ENCODE measurements at places on chromosomes 7 and 10. TPM values are rescaled to one million over a fixed set of nuclear protein-coding genes. Genes with fewer than 3 reads are reported as not detected.

The SFRP4 gene
- not detected for polyA plus RNA-seq

The PURB gene
- 4.1 TPM for polyA plus RNA-seq

DNA sequence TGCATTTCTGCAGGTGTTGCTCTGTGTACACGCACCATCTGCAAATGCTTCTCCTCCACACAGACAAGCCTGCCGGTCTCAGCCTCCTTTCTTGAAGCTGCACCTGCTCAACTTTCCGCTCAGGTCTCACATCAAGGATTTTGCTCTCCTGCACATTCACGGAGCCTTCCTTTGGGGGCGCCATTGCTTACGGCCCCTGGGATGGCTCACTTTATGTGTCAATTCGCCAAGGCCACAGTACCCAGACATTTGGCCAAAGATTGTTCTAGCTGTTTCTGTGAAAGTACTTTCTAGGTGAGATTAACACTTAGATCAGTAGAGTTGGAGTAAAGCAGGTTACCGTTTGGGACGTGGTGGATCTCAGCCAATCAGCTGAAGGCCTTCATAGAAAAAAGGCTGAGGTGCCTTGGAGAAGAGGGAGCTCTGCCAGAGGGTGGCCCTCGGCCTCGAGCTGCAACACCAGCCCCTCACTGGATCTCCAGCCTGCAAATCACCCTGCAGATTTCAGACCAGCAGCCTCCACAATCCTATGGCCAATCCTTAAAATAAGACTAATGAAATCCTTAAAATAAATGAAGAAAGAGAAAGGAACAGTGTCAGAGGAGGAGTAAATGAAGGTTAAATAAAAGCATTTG lies 39.9 kb upstream of the PPP2R2D start:
- H3K27me3 ChIP-seq, result no peaks in the 10 kb centered on the region
- no peak overlapping the region for H3K27ac ChIP-seq
- H3K4me1 ChIP-seq, result no peaks in the 10 kb centered on the region
- no peak for DNase-seq
- H3K36me3 ChIP-seq, result no peaks in the 10 kb centered on the region
- no peak overlapping the region for H3K4me3 ChIP-seq

- H3K27me3 ChIP-seq, result no peaks in the 10 kb centered on the region
- H3K36me3 ChIP-seq, result no peaks in the 10 kb centered on the region
- H3K27ac ChIP-seq, result 0 out of 2 replicates have a peak overlapping the region, but pooled peaks have one; percentile 18
- no peak overlapping the region for H3K4me3 ChIP-seq
- peak; percentile 47 for DNase-seq
- peaks cover 13% of the 10 kb centered on the region for H3K4me1 ChIP-seq
Observed at GRCh38 chr10:50593523-50594376, 30.0 kb downstream of the SGMS1 start.

DNA sequence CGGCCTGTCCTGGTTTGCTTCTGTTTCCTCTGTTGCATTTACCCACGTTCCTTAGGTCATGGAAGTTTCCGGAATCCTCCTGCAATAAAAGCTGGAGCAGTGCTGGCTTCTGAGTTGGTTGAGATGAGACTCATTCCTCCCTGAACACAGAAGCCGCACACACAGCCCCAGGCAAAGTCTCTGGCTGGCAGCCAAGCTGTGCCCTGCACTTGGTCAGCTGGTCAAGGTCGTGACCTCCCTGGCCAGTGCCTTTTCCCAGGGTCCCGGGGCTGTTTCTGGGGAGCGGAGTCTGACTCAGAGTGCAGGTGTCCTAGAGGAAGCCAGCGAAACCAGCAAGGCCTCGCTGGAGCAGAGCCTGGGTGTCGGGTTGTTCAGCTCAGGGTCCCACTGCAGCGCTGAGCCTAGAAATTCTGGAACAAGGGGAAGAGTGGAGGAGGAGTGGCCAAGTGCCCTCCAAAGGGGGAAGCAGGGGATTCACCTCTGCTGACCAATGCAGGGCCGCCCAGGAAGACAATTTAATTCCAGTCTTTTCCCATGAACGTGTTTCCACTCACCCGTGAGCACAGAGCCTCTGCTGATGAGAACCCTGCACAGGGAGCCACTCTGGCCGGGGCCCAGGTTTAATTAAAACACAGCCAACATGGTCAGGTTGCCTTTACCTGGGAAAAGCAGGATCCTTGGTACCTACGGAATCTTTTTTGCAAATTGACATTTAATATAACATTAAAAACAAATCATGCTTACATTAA lies 245.5 kb upstream of the PPP2R2D start:
- peaks cover 17% of the 10 kb centered on the region for H3K4me1 ChIP-seq
- H3K4me3 ChIP-seq, result no peak overlapping the region
- no peak overlapping the region for H3K27ac ChIP-seq
- DNase-seq, result peak; percentile 75

DNA sequence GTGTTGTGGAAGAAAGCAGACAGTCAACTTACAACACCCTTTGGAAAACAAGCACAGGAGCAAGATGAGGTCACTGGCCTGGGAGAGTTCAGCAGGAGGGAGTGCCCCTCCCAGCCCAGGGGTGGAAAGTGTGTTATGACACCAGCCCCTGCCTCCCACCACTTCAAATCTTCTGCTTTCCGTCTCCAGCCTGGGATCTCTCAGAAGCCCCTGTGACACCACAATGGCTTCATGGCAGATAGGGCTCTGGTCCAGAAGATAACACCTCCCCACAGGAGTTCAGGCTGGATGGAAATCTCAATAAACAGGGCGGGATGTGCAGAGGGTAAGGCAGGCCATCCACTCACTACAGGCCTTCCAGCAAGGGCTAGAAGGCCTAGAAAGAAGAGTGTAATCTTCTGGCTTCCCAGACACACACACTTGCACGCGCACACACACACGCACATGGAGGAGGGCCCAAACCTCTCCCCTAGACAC lies 48.7 kb upstream of the ZMIZ1 start:
- no peak overlapping the region for H3K4me3 ChIP-seq
- no peaks in the 10 kb centered on the region for H3K36me3 ChIP-seq
- DNase-seq, result no peak
- H3K4me1 ChIP-seq, result no peaks in the 10 kb centered on the region

DNA sequence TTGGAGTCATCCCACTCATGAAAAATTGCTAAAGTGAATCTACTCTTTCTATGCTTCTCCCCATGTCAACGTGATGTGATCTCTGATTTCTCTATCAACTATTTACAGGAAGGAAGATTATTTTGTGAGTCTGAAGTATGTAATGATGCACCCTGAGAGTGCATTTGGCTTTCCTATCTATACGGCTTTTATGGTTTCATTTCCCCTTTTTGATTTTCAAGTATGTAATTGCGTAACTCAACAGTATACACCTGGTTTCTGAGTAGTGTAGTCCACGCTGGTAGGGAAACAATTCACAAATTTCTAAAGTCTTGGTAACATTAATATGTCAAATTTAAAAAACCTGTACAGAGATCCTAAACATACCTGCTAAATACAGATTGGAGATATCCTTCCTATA lies 194.7 kb upstream of the SEMA3A start:
- no peaks in the 10 kb centered on the region for H3K4me1 ChIP-seq
- no peaks in the 10 kb centered on the region for H3K36me3 ChIP-seq
- H3K4me3 ChIP-seq, result no peak overlapping the region

DNA sequence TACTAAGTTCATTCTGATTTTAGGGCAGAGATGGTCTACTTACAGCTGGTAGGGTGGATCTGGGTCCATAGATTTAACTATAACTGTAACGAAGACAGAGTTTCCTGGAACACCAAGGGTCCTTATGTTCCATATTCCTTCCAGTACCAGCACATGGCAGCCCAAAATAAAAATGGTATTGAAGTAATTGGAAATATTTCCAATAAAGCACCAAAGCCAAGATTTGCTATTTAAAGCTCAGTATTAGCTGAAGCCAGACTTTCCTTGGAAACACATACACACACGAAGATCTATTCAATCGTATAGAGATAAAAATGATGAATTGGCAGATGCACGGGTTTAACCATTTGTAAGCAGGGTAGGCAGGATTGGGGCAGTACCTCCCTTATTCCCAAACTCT lies 289.1 kb upstream of the SORCS1 start:
- no peak for DNase-seq
- no peaks in the 10 kb centered on the region for H3K4me1 ChIP-seq
- H3K27ac ChIP-seq, result no peak overlapping the region
- no peaks in the 10 kb centered on the region for H3K27me3 ChIP-seq
- no peaks in the 10 kb centered on the region for H3K36me3 ChIP-seq

DNA sequence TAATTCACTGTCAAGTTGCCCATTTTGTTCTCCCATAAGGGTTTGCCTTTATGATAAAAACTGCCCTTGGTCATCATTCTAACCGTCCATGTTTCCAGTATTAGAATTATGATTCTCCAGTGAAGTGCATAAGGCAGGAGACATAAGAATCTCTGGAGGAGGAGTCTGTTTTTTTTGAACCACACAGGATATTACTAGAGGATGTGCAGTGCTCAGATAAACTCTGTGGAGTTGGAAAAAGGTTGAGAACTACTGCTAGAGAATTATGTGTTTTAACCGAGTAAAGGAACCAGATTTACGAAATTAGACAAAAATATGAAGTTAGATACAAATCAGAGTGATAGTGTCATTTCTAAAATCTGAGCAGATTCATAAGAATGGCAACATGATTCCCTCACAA lies 40.5 kb downstream of the MDFIC start:
- DNase-seq, result no peak
- peaks cover 5% of the 10 kb centered on the region for H3K27me3 ChIP-seq
- no peak overlapping the region for H3K4me3 ChIP-seq
- no peaks in the 10 kb centered on the region for H3K36me3 ChIP-seq
- H3K27ac ChIP-seq, result no peak overlapping the region

DNA sequence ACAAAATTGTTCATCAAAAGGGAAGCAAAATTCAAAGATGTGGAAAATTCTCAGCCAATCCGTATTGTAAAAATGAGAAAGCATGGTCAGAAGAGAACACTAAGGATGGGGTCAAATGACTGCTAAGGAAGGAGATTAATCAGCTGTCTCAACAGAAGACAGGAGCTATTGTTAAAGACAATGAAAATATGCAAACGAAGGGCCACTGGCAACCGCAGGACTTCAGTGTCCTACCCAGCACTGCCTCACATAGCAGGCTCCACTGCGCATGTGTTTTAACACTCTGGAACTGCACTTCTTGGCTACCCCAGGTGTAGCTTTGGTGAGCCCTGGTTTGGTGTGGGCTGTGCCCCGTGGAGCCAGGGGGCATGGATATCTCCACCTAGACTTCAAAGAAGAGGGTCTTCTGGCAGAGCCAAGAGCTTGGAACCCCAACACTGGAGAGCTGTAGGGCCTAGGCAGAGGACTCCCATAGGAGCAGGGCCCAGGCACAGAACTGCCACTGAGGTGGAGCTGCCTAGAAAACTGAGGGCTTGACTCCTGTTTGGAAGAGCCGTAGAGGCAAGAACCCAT lies 176.2 kb upstream of the GDF10 start:
- H3K27me3 ChIP-seq, result no peaks in the 10 kb centered on the region
- no peak overlapping the region for H3K27ac ChIP-seq
- H3K4me1 ChIP-seq, result no peaks in the 10 kb centered on the region
- H3K36me3 ChIP-seq, result no peaks in the 10 kb centered on the region
- no peak overlapping the region for H3K4me3 ChIP-seq

- DNase-seq, result no peak
- no peak overlapping the region for H3K27ac ChIP-seq
- H3K4me3 ChIP-seq, result no peak overlapping the region
- peaks cover 47% of the 10 kb centered on the region for H3K36me3 ChIP-seq
Observed at GRCh38 chr7:155729847-155730246, 82.4 kb downstream of the SHH start.

GRCh38 chr10:72274213-72274729 lies 547 bp downstream of the DDIT4 start:
- H3K4me3 ChIP-seq, result peak overlapping the region; percentile 98
- DNase-seq, result peak; percentile 65
- H3K27ac ChIP-seq, result peak overlapping the region; percentile 97
- H3K27me3 ChIP-seq, result no peaks in the 10 kb centered on the region

DNA sequence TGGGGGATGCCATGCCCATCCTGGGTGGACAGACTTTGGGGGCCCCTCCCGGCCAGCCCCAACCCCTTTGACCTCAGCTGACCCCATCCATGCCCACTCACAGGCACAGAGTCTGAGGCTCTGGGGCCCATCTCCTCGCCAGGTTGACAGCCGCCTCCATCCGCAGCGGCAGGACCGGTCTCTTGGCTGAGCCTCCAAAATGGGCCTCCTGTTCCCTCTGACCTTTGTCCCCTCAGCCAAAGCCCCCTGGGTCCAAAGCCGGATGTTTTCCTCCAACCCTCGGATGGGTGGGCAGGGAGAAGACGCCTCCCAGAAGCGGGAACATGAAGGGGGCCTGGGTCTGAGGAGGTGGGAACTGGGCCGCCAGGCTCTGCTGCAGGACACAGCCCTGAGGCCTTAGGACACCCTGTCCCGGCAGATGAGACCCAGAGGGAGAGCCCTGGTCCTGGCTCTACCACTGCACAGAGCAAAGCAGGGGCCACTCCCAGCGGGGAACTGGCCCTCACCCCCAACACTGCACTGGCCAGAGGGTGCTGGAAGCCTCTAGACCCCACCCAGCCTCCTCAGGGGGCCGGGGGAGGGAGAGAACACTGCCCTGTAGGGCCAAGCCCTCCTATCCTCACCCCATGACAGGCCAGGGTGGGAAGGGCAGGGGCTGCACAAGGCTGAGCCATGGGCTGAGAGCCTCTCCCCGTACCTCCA lies 12.6 kb downstream of the PDGFA start:
- H3K27ac ChIP-seq, result no peak overlapping the region
- no peak for DNase-seq
- H3K4me3 ChIP-seq, result no peak overlapping the region
- no peaks in the 10 kb centered on the region for H3K27me3 ChIP-seq
- no peaks in the 10 kb centered on the region for H3K4me1 ChIP-seq
- peaks cover 42% of the 10 kb centered on the region for H3K36me3 ChIP-seq

DNA sequence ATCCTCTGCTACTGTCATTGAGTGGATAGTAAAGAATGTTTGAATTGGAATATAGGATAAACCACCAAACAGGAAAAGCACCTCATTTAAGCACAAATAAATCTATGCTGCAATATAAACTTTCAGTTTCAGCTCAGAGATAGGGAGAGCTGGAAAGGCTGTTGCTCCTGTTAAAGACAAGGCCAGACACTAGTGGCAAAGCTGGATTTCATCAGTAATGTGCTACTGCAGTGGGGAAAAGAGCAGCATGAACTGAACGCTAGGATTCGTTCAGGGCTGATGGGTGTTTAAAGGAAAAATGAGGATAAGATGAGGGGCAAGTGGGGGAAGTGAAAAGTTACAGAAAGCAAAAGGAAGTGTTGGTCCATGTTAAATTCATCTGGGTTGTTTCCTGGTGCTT lies 775.4 kb upstream of the COBL start:
- H3K27ac ChIP-seq, result no peak overlapping the region
- H3K27me3 ChIP-seq, result no peaks in the 10 kb centered on the region
- no peaks in the 10 kb centered on the region for H3K36me3 ChIP-seq
- no peak for DNase-seq

All from SK-N-SH (cell line).